ENCODE measurements at places on chromosomes 16 and 17. TPM values are rescaled to one million over a fixed set of nuclear protein-coding genes. Genes with fewer than 3 reads are reported as not detected.

DNA sequence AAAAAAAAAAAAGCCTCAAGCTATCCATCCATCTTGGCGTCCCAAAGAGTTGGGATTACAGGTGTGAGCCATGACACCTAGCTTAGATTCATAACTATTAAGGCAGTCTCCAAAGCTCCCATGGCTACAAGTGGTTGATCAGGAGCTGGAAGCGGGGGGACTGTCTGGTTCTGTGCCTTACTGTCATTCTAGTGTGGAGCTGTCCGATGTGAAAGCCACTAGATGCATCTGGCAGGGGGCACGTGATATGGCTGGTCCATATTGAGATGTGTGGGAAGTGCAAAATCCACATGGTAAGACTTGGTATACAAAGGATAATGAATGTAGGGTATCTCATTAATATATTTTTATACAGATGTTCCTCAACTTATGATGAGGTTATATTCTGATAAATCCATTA is 38.7 kb downstream of the KPNA2 start:
- DNase-seq: no peak

- DNase-seq: no peak
Measured at GRCh38 chr17:4769628-4770027, 2.1 kb upstream of the TM4SF5 start.

DNA sequence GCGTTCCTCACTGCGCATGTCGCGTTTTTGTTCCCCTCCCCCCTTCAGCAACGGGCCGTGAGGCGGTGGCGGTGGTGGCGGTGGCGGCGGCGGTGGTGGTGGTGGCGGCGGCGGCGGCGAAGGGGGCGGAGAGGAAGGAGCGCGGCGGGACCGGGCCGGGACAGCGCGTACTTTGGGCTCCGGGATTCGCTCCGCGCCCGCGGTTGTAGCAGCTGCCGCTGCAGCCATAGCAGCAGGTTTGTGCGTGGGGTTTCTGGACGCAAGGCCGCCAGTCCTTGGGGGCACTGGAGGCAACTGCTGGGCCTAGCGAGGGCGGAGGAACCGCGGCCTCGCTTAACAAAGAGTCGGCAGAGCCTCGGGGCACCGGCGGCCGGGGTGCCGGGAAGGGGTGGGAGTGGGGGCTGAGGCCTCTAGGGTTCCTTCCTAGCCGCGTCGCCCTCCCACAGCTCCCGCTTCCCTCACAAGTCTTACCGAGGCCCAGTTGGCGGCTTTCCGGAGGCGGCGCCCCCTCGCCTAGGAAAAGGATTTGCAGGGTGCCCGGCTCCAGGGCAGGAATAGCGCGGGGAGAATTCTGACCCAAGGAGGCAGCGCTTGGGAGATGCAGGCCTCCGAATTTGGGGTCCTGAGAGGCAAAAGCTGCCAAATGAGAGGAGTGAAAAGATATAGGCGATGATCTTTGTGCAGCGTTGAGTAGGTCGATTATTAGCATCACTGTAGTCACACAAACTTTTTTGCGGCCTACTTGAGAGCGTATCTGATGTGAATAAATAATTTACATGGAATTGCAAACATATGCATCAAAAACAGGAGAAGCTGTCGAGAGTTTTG is at the start of gene DDX42:
DDX42 (plus strand) TSS at position 30 of the 828 bp plus-strand sequence. CDS start 12,880 bp downstream, outside the sequence.
- peak; percentile 66 for DNase-seq

Gene ZSCAN10
- not detected for total RNA-seq

Gene KRT24
- not detected for total RNA-seq

DNA sequence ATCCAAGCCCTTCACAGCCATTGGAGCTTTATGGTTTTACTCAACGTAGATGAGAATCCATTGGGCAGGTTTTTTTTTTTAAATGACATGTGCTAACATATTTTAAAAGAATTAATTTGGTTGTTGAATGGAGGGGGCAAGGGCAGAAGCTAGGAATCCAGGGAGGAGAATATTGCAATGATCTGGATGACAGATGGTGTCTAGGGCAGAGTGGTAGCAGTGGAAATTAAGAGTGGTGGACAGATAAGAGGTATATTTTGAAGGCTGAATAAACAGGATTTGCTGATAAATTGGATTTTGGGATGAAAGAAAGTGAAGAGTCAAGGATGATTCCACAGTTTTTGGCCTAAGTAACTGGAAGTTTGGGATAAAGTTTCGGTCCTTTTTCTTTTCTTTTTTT is 54.8 kb upstream of the DHX40 start:
- DNase-seq: no peak

DNA sequence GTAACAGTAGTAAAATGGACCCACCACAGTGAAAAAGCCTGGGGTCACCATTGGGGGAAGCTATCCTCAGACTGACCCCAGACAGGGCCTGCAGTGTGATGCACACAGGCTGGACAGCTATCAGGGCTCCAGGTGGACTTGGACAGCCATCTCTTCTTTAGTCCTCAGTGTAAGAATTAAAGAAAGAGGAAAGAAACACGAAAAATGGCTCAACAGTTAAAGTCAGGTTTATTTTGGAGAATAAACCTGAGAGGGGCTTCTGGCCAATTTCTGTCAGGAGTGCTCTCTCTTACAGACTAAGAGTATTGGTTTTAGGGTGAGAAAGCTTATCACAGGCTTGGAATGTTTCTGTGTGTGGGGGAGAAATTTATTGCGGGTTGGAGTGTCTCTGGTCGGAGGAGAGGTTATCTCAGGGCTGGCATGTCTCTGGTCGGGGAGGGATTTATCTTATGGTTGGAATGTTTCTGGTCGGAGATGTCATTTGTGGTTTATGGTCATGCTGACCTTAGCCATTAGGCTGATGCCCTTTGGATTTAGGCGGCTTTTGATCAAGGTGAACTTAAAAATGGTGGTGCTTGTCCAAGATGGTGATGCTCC is 10.8 kb upstream of the B4GALNT2 start:
- DNase-seq: no peak

- no peak for DNase-seq
Measured at GRCh38 chr17:73733517-73733916, 89.3 kb upstream of the SDK2 start.

DNA sequence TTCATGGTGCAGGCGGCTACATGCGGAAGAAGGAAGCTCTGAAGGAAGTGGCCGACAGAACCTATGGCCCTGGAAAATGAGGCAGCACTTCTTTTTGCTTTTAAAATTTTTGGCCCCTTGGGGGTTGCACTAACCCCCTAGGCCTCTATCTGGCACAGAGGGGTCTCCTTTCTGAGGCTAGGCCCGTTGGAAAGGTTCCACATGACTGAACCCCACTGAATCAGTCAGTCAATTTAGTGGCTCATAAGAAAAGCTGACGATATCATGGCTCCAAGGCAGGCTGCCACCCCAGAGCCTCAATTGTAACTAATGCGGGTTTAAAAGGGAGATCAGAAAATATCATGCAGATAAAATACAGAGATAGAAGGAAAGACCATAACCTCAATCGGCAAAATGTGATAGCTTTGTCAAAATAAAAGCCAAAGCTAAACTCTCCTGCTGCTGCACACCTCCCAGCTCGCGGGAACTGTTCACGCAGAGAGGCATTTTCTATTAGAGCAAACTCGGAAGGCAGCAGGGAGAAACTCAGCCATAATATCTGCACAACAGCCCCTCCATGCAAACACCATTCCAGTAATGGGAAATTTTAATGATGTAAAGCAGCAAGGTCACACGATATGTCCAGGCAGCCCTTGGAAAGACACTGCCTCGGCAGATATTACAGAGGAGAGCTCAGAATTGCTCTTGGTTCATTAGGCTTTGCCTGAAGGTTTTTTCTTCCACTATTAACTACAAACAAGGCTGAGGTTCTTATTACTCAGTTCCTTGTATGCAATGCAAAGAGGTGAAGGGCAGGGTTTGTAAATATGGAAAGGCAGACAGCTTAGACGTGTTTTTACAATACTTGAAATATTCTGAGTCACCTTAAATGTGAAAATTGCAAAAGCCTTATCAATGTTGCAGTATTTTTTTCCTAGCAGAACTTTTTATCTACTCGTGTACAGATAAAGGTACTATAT is 200.4 kb upstream of the PMFBP1 start:
- DNase-seq: no peak

Gene PRAC1
- not detected for total RNA-seq

DNA sequence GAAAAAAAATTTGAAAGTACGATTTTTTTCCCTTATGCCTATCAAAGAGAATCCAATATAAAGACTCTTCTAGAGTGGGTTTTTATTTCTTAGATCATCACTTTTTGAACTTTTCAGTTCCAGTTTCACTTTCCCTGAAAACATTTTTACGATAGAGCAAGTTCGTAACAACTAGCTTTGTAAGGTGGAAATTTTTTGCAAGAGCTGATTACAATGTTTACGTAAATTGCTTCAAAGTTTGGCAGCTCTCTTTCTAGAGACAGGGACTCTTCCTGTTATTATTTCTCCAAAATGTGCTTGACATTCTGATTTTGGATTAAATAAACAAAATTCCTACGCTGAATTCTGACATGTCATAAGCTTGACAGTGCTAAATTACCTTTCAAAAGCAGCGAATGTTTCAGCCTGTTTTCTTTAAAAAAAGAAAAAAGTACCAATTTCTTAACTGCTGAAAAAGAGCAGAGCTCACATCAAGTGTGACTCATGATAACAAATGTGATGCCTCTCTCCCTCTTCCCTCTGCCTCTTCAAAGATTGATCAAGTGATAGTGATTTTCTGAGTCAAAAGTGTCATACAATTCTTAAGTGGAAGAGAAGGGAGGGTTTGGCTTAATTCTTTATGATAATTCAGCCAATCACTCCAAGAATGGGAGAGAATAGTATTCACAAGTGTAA is 175.2 kb downstream of the KCNJ2 start:
- DNase-seq: no peak
